ENCODE measurements at places on chromosomes 1 and 21. TPM values are rescaled to one million over a fixed set of nuclear protein-coding genes. Genes with fewer than 3 reads are reported as not detected.

The USH2A gene
- total RNA-seq = not detected

The GLRX2 gene
- 22.7 TPM for total RNA-seq

The ASTN1 gene
- not detected for total RNA-seq

The PADI1 gene
- not detected for total RNA-seq

The CCDC17 gene
- total RNA-seq = 5.9 TPM

The PRRX1 gene
- not detected for total RNA-seq

The SLAMF9 gene
- not detected for total RNA-seq

The SEMA6C gene
- total RNA-seq = 4.3 TPM

The AK5 gene
- total RNA-seq = 7.2 TPM
